ENCODE measurements at places on chromosomes 11 and 22.

DNA sequence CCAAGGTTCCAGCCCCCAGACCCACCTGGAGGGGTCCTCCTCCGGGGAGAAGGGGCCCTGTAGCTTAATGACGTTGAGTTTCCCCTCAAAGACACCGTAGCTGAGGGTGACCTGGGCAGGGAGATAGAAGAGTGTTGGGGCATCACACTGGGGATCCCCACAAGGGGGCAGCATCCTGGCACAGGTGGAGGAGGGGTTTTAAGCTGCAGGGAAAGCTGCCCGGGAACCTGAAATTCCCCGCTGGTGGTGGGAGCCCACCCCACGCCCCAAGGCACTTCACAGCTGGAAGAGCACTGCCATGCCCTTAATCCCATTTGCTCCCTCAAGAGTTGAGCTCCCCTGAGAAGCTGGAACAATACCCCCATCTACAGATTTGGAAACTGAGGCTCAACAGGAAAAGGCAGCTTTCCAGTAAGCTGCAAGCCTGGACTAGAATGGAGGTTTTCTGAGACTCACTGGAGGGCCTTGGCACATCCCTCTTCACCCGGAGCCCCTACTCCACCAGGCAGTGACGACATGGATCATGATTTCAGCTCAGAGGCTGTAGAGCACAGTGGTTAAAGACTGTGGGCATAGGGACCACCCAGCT lies 13.7 kb downstream of the MFNG start:
- DNase-seq = peak; percentile 11

GRCh38 chr22:32476281-32477195 lies 1.9 kb downstream of the FBXO7 start:
- DNase-seq = no peak

GRCh38 chr22:21904250-21904789 lies 36.9 kb upstream of the MAPK1 start:
- DNase-seq = no peak

DNA sequence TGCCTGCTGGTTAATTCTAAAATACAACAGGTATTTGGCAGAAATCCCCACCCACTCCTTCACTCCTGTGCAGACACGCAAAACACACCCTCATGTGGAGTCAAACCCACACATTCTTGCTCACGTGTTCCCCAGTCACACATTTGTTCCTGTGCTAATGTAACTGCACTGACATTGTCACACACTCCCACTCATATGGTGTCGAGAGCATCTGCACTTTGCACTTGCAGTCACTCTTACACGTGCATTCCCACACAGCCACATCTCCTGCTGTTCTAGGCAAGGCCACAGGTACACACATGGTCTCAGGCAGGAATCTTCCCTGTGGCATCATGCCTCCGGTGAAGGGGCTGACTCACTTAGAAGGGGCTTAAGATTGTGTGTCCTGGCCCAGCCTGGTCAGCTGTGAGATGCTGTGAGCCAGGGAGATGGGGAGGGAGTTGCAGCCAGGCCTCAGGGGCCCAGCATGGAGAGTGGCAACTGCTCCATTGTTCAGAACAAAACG lies 395.0 kb downstream of the TENM4 start:
- no peak for DNase-seq

GRCh38 chr11:130471731-130472433 lies 23.4 kb downstream of the ADAMTS15 start:
- DNase-seq = no peak

DNA sequence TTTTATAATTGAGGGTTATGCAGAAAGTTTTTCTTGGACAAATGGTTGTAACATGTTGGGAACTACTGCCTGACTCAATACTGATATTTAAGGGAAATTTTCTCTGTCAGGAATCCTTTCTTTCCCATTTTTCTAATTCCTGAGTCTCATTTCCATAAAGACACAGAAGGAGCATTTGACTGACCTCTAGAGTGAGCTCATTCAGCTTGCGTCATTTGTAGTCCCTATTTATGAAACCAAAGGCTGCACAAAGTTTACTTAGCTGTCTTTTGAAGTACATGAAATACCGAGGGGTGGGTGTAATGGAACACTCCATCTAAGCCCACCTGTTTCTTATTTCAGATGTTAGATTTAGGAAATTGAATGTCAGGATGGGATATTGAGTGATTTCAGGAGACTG lies 359.5 kb upstream of the C11orf87 start:
- DNase-seq = no peak

DNA sequence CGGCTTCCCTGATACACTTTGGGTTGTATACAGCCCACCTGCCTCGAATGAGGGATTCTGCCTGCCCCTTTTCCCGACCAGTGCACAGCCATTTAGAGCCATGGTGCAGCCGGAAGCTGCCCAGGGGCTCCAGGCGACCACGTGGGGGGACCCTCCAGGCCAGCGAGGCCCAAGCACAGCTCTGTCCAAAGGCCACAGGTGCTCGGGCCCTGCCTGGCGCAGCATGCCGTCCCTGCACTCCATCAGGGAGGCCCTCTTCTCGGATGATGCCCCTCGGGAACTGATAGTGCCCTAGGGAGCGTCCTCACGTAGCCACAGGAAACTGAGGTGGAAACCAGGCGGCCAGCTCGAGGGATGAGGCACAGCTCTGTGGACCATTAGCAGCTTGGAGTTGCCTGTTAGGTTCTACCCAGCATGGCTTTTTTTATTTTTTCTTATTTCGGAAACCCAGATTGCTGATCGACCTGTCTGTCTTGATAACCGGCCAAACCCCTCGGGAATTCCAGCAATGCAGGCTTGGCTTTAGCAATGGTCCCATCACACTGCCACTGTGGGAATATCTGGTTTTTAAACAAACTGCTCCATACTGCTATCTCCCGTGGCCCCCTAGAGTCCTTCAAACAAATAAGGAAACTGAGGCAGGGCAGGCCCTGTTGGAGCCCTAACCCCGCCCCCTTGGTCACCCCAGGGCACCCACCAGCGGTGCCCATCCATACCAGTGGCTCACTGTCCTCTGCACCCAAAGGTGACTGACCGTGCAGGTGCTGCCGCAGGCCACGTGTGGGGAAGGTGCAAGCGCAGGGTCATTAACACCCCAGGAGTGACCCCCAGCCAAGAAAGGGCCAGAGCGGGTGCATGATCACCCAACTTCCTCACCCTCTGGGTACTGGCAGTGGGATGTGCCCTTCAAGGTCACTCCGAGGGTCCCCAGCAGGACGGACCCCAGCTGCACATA lies 8.0 kb downstream of the ANO1 start:
- DNase-seq = no peak

GRCh38 chr11:70467201-70468085 lies 69.1 kb downstream of the CTTN start:
- peak; percentile 48 for DNase-seq

DNA sequence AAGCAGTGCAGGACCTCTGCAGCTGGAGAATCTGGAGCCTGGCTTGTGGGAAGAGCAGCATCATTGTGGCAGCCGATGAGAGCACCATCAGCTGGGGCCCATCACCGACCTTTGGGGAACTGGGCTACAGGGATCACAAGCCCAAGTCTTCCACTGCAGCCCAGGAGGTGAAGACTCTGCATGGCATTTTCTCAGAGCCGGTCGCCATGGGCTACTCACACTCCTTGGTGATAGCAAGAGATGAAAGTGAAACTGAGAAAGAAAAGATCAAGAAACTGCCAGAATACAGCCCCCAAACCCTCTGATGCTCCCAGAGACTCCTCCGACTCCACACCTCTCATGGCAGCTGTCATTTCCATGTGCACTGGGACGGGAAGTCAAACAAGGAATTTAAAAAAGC lies 35.6 kb downstream of the ASRGL1 start:
- no peak for DNase-seq

- no peak for DNase-seq
These were observed 28.7 kb downstream of the DDIAS start for GRCh38 chr11:82930229-82930628.

- no peak for DNase-seq
These were observed 5.1 kb downstream of the KDM4F start for GRCh38 chr11:95054356-95054755.

GRCh38 chr22:20205464-20205963 lies 54.7 kb upstream of the CCDC188 start:
- DNase-seq = no peak

GRCh38 chr11:131392528-131393255 lies 22.3 kb downstream of the NTM start:
- no peak for DNase-seq

GRCh38 chr11:28383456-28383855 lies 275.3 kb downstream of the METTL15 start:
- no peak for DNase-seq

- no peak for DNase-seq
These were observed 149.8 kb downstream of the TTC17 start for GRCh38 chr11:43508511-43508918.

DNA sequence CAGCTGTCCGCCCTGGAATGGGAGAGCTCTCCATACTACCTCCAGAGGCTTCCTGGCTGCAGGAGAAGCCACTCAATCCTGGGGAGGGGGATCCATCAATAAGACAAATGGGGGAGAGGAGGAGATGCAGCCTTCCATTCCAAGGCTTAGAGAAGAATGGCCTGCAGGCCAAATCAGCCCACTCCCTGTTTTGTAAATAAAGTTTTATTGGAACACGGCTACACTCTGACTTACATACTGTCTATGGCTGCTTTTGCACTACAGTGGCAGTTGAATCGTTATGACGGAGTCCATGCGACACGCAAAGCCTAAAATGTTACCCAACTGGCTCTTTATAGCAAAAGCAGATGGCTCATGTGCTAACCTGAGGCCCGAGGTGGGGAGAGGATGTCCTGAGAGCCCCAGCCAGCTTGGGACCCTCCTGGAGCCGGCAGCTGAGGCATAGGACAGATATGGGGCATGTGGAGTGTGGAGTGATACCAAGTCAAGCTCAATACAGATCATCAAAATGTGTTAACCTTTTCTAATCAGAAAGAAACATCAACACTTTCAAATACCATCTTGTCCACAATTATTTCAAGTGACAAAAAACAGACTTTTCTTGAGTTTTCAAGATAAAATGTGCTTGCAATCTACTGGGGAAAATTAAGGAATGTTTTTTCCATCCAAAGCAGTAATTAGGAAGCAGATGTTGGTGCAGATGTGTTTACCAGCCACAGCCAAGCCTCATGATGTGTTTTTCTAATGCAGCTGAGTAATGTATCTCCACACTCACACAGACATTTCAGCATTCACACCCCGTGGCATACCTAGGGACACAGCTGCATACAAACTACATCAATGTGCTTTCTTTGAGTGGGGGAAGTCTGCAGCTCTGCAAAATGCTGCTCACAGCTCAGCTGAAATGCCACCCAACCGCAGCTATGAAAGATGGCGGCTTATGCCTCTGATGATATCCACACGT lies 181.6 kb downstream of the SHANK2 start:
- no peak for DNase-seq

DNA sequence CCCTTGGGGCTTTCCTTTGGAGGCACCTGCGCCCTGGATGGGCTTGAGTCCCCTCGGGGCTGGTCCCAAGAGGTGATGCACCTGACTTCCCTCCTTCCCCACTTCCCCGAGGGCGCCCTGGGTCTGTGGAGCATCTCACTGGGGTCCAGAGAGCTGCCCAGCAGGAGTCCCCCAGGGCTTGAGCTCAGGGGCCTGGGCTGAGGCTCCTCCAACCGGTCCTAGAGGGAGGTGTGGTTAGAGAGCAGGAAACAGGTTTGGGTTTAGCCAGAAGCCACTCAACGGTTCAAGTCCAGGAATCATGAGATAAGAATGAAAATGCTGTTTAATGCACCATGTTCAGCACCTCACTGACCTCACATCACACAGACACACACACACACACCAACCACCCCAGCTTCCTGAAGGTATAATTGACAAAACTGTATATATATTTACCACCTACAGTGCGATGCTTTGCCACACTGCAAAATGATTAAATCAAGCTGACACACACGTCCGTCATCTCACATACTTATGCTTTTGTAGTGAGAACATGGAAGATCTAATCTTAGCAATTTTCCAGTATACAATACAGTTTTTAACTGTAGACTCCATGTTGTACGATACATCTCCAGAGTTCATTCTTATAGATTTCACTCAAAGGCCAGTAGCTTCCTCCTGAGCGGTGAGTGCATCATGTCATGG lies 628 bp upstream of the IGLL1 start:
- DNase-seq = no peak

Measured in NCI-H1105 treated with DMSO at 0.1 percent for 48 hours (cell line).